ENCODE measurements at places on chromosomes 12 and 14. TPM values are rescaled to one million over a fixed set of nuclear protein-coding genes. Genes with fewer than 3 reads are reported as not detected.

The RAD51AP1 gene
- 14.7 TPM for total RNA-seq

The PPFIA2 gene
- not detected for total RNA-seq

The GPX2 gene
- 1,024 TPM for total RNA-seq

The TAS2R19 gene
- 1.6 TPM for total RNA-seq

The MYH6 gene
- total RNA-seq, result not detected

The GLIPR1L1 gene
- not detected for total RNA-seq

The TSPAN19 gene
- total RNA-seq, result not detected

The NEK9 gene
- 24.7 TPM for total RNA-seq

The ZNF891 gene
- 0.50 TPM for total RNA-seq

The TEX52 gene
- 0.10 TPM for total RNA-seq

The AICDA gene
- total RNA-seq, result not detected

The IL23A gene
- total RNA-seq, result 0.36 TPM

The RDH11 gene
- 55.8 TPM for total RNA-seq

The FITM1 gene
- 0.13 TPM for total RNA-seq

The CIDEB gene
- total RNA-seq, result 0.31 TPM

The WBP11 gene
- total RNA-seq, result 28.8 TPM

The PPP4R3A gene
- 32.2 TPM for total RNA-seq

The NKX2-1 gene
- not detected for total RNA-seq

The CEP128 gene
- total RNA-seq, result 2.6 TPM

The TAS2R50 gene
- total RNA-seq, result 0.26 TPM

The ASCL1 gene
- not detected for total RNA-seq

The ADAMTS20 gene
- total RNA-seq, result not detected

The SPIC gene
- not detected for total RNA-seq

The TAS2R8 gene
- not detected for total RNA-seq

The GYS2 gene
- total RNA-seq, result not detected

The FZD10 gene
- total RNA-seq, result not detected

The OR4Q2 gene
- total RNA-seq, result not detected
